ENCODE measurements at places on chromosomes 1 and 21. TPM values are rescaled to one million over a fixed set of nuclear protein-coding genes. Genes with fewer than 3 reads are reported as not detected.

Gene TNFRSF1B
- 173 TPM for total RNA-seq

GRCh38 chr1:22539510-22540118 lies 23.7 kb upstream of the EPHA8 start:
- no peak overlapping the region for H3K4me3 ChIP-seq
- H3K4me1 ChIP-seq, result peaks cover 16% of the 10 kb centered on the region
- DNase-seq, result no peak
- no peaks in the 10 kb centered on the region for H3K36me3 ChIP-seq
- no peaks in the 10 kb centered on the region for H3K27me3 ChIP-seq
- no peak overlapping the region for H3K27ac ChIP-seq

- peaks cover 7% of the 10 kb centered on the region for H3K36me3 ChIP-seq
- H3K27me3 ChIP-seq, result no peaks in the 10 kb centered on the region
- no peak overlapping the region for H3K4me3 ChIP-seq
- H3K4me1 ChIP-seq, result peaks cover 2% of the 10 kb centered on the region
- H3K27ac ChIP-seq, result no peak overlapping the region
Measured at GRCh38 chr1:44326024-44326701, 28.9 kb downstream of the ERI3 start.

DNA sequence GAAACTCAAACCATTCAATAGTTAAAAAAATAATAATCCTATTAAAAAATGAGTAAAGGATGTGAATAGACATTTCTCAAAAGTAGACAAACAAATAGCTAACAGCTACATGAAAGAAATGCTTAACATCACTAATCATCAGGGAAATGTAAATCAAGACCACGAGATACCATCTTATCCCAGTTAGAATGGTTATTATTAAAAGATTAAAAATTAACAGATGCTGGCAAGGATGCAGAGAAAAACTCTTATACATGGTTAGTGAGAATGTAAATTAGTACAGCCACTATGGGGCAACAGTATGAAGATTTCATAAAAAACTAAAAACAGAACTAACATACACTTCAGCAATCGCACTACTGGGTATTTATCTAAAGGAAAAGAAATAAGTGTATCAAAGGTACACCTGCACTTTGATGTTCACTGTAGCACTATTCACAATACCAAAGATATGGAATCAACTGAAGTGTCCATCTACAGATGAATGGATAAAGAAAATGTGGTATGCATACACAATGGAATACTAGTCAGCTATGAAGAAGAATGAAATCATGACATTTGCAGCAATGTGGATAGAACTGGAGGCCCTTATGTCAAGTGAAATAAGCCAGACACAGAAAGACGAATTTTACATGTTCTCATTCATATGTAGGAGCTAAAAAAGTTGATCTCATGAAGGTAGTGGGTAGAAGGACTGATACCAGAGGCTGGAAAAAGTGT lies 117.9 kb downstream of the ACBD6 start:
- no peaks in the 10 kb centered on the region for H3K27me3 ChIP-seq
- DNase-seq, result no peak
- H3K36me3 ChIP-seq, result peaks cover 66% of the 10 kb centered on the region
- no peak overlapping the region for H3K4me3 ChIP-seq
- H3K4me1 ChIP-seq, result peaks cover 24% of the 10 kb centered on the region

DNA sequence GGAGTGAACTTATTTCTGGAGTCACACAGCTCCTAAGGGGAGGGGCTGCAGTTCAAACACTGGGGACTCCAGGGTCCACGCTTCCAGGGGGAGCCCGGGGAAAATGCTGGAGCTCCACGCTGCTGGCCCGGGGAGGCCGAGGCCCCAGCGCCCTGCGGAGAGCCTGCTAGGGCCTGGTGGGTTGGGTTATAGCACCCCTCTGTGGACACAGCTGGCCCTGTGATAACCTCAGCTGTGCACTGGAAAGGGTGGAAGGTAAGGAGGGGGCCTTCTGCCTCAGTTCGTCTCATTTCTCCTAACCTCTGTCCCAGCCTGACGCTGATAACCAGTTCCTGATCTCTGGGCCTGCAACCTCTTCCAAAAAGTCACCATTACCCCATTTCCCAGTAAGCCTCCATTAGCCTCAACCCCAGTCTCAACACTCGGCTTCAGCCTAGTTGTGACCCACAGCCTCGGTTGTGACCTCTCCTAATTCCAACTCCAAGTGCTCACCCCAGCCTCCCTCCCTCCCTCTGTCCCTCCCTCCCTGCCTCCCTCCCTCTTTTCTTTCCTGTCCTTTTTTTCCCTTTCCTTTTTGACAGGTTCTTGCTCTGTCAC lies 7.1 kb downstream of the NBL1 start:
- no peaks in the 10 kb centered on the region for H3K27me3 ChIP-seq
- no peak overlapping the region for H3K27ac ChIP-seq
- H3K4me3 ChIP-seq, result no peak overlapping the region
- peak; percentile 68 for DNase-seq
- H3K36me3 ChIP-seq, result no peaks in the 10 kb centered on the region
- peaks cover 25% of the 10 kb centered on the region for H3K4me1 ChIP-seq

GRCh38 chr1:178374016-178374415 lies 122.7 kb downstream of the CLEC20A start:
- H3K4me1 ChIP-seq, result no peaks in the 10 kb centered on the region
- H3K27me3 ChIP-seq, result peaks cover 8% of the 10 kb centered on the region
- H3K36me3 ChIP-seq, result no peaks in the 10 kb centered on the region

DNA sequence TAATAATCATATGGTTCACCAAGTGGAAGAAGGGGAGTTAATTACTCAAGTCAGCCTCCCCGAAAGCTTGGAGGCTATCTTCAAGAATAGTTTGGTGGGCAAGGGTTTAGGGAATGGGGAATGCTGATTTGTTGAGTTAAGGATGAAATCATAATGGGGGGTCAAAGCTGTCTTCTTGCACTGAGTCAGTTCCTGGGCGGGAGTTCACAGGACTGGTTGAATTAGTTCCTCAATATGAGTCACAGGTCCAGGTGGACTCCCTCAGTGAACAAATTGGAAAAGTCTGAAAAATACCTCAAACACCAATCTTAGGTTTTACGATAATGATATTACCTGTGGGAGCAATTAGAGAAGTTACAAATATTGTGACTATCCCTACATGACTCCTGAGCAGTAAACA lies 115.2 kb upstream of the COA6 start:
- H3K27ac ChIP-seq, result no peak overlapping the region
- no peak for DNase-seq
- H3K27me3 ChIP-seq, result peaks cover 26% of the 10 kb centered on the region
- no peaks in the 10 kb centered on the region for H3K36me3 ChIP-seq

DNA sequence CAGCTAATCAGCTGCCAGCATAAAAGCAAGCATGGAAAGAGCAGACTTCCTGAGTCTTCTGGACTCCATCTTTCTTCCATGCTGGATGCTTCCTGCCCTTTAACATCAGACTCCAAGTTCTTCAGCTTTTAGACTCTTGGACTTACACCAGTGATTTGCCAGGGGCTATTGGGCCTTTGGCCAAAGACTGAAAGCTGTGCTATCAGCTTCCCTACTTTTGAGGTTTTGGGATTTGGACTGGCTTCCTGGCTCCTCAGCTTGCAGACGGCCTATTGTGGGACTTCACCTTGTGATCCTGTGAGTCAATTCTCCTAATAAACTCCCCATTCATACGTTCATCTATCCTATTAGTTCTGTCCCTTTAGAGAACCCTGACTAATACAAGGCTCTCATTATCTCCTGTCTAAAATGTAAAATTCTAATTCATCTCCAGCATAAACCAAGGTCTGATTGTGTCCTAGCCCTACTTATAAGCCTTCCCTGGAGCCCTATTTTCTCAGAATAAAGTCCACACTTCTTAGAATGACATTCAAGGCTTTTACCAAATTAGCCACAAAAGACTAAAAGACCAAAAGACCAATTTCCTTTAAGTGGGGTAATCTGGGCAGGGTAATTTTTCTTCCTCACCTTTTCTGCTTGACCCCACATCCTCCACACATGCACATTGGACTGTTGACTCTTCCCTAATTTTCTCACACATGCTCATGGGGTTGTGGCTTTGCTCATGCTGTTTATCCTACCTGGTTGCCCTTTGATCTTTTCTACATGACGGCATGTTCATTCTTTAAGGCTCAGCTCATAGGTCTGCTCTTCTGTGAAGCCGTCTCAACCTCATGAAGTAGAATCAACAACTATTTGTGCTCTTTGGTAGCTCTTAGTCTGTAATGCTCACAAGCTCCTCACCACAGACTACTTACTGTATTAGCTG lies 18.1 kb upstream of the ENAH start:
- no peak overlapping the region for H3K27ac ChIP-seq
- H3K4me3 ChIP-seq, result no peak overlapping the region
- peaks cover 10% of the 10 kb centered on the region for H3K27me3 ChIP-seq
- H3K36me3 ChIP-seq, result no peaks in the 10 kb centered on the region
- DNase-seq, result no peak
- no peaks in the 10 kb centered on the region for H3K4me1 ChIP-seq

Gene NUCKS1
- total RNA-seq, result 177 TPM

Gene COG2
- total RNA-seq, result 26.1 TPM

DNA sequence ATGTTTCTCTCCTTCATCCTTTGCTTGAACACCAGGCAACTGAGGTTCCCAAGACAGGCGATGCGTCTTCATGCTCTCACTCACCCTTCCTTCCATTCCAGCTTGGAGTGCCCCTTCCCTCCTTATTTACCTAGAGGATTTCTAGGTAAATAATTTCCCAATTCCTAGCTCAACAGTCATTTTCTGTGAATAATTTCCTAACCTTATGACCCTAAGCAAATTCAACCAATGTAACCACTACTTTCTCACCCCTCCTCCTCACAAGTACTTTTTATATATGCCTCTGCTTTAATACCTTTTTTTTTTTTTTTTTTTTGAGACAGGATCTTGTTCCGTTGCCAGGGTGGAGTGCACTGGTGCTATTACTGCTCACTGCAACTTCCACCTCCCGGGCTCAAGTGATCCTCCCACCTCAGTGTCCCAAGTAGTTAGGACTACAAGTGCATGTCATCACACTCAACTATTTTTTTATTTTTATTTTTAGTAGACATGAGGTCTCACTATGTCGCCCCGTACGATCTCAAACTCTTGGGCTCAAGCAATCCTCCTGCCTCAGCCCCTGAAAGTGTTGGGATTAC lies 86.7 kb downstream of the USP24 start:
- peaks cover 35% of the 10 kb centered on the region for H3K4me1 ChIP-seq
- peak overlapping the region; percentile 5 for H3K4me3 ChIP-seq
- peak overlapping the region; percentile 85 for H3K27ac ChIP-seq
- H3K27me3 ChIP-seq, result no peaks in the 10 kb centered on the region
- DNase-seq, result peak; percentile 12

DNA sequence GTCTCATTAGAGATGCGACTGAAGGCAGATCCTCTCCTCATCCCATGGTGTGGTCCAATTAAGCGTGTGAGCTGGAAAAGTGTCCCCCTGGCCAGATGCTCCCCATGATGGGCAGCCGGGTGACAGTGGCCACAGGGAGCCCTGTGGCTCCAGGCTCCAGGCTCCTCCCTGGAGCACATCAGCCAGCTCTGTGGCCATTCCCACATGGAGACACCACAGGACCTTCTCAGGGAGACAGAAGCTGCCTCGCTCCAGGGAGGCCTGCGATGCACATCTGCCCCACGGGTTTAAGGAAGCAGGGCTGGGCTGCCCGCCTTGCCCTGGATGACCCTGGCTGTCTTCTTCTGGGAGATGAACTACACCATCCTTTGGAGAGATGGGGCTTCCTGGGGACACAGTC lies 99.9 kb upstream of the TLR5 start:
- no peak for DNase-seq
- no peaks in the 10 kb centered on the region for H3K27me3 ChIP-seq
- H3K27ac ChIP-seq, result no peak overlapping the region
- no peaks in the 10 kb centered on the region for H3K36me3 ChIP-seq
- peaks cover 34% of the 10 kb centered on the region for H3K4me1 ChIP-seq
- no peak overlapping the region for H3K4me3 ChIP-seq

Gene OR2L13
- not detected for total RNA-seq

- H3K4me3 ChIP-seq, result no peak overlapping the region
- no peaks in the 10 kb centered on the region for H3K36me3 ChIP-seq
Measured at GRCh38 chr1:43034778-43035177, 76.1 kb upstream of the SLC2A1 start.

- H3K4me3 ChIP-seq, result no peak overlapping the region
- H3K27me3 ChIP-seq, result peaks cover 15% of the 10 kb centered on the region
- H3K36me3 ChIP-seq, result no peaks in the 10 kb centered on the region
Measured at GRCh38 chr1:3677484-3677883, 25.2 kb downstream of the TP73 start.

DNA sequence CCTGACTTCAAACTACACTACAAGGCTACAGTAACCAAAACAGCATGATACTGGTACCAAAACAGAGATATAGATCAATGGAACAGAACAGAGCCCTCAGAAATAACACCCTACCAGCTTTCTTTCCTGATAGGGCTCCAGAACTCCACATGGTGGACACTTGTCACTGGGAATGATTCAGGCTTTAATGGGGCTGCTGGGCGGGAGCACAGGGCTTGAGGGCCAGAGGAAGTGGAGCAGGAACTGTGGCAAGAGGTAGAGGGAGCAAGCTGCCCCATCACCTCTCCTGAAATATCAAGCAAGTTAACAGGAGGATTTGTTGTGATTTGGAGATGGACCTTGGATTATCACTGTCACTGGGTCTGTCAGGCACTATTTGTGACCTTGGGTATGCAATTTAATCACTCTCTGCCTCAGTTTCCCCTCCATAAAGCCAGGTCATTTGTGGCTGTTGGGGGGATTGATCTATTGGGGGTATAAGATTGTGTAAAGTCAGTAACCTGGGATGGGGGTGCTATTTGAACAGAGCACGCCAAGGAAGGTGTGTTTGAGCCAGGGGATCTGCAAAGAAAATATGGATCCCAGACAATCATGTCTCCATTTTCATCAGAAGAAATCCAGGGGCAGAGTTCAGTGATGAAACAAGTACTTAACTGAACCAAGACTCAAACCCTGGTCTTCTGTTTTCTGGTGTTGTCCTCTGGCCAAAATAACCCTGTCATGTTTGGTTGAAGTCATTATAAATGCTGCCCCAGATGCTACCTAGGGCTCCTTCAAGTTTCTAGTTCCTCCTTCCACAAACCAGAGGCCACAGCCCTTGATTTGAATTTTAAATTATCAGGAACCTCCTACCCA lies 25.2 kb downstream of the ETS2 start:
- H3K27me3 ChIP-seq, result no peaks in the 10 kb centered on the region
- no peak for DNase-seq
- H3K4me1 ChIP-seq, result peaks cover 16% of the 10 kb centered on the region
- peak overlapping the region; percentile 77 for H3K27ac ChIP-seq

- H3K27me3 ChIP-seq, result no peaks in the 10 kb centered on the region
- no peak overlapping the region for H3K27ac ChIP-seq
- H3K4me1 ChIP-seq, result peaks cover 8% of the 10 kb centered on the region
- no peak overlapping the region for H3K4me3 ChIP-seq
- no peaks in the 10 kb centered on the region for H3K36me3 ChIP-seq
Measured at GRCh38 chr1:211648336-211648735, 27.1 kb downstream of the NEK2 start.

DNA sequence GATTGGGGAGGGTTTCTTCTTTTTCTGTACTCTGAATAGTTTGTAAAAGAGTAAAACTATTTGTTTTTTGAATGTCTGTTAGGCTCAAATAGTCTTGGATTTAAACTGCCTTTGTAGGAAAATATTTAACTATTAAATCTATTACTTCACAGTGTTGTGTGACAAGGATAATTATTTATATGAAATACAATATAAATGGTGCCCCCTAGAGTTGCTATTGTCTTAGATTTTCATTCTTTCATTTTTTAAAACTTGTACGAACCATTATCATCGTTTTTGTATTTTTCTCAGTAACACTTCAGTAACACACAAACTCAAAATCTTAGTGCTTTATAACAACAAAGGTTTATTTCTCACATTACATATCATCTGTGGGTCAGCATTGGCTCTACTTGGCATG lies 37.4 kb downstream of the C1orf185 start:
- no peak overlapping the region for H3K4me3 ChIP-seq
- no peak for DNase-seq
- H3K36me3 ChIP-seq, result no peaks in the 10 kb centered on the region
- no peak overlapping the region for H3K27ac ChIP-seq
- no peaks in the 10 kb centered on the region for H3K4me1 ChIP-seq

Gene ERG
- total RNA-seq, result not detected

- no peak for DNase-seq
- peaks cover 63% of the 10 kb centered on the region for H3K36me3 ChIP-seq
- no peaks in the 10 kb centered on the region for H3K27me3 ChIP-seq
- H3K27ac ChIP-seq, result no peak overlapping the region
Measured at GRCh38 chr1:31000301-31000700, 65.2 kb downstream of the PUM1 start.
